ENCODE measurements at places on chromosomes 7 and 10.

GRCh38 chr7:121563177-121563576, 167.1 kb upstream of the FAM3C start:
- DNase-seq, result peak; percentile 30

DNA sequence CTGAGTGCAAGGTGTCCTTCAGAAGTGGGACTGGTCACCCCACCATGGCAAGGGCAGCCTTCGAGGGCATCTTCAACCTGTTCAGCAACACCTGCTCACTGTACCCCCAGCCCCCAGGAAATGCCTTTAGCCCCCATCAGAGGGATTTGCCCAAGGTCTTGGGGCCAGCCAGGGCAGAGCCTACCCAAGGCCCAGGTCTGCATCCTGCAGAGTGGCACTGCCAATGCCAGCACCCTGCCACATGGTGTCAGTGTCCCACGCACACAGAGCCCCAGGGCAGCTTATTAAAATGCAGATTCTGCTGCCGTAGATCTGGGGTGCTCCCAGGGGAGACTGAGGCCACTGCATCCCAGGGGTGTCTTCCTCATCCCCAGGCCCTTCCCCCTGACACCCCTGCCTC, 106.2 kb upstream of the KCTD7 start:
- no peak for DNase-seq

GRCh38 chr7:19375976-19376375, 230.8 kb upstream of the FERD3L start:
- no peak for DNase-seq

DNA sequence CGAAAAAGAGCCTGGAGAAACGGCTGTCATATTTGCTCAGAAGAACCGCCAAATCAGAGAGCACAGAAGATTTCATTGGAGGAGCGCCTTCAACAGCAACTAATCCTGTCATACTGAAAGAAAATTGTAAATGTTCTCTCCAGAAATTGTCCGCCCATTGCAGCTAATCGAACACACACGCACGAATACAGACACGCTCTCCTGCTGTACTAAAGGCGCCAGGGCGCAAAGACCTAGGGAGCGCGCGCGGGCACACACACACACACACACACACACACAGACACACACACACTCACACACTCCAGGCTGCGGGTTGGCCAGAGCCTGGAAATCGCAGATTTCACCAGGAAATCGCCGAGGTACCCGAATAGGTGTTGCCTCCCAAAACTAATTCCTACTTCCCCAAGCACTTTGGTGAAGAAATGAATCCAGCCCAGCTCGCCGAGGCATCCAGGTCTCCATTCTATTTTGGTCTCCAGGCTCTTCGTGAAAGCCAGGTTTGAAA, at the start of gene CHRM2:
CHRM2 (plus strand) TSS at position 157 of the 505 bp plus-strand sequence. CDS start 146,214 bp downstream, outside the sequence.
- DNase-seq, result peak; percentile 61

DNA sequence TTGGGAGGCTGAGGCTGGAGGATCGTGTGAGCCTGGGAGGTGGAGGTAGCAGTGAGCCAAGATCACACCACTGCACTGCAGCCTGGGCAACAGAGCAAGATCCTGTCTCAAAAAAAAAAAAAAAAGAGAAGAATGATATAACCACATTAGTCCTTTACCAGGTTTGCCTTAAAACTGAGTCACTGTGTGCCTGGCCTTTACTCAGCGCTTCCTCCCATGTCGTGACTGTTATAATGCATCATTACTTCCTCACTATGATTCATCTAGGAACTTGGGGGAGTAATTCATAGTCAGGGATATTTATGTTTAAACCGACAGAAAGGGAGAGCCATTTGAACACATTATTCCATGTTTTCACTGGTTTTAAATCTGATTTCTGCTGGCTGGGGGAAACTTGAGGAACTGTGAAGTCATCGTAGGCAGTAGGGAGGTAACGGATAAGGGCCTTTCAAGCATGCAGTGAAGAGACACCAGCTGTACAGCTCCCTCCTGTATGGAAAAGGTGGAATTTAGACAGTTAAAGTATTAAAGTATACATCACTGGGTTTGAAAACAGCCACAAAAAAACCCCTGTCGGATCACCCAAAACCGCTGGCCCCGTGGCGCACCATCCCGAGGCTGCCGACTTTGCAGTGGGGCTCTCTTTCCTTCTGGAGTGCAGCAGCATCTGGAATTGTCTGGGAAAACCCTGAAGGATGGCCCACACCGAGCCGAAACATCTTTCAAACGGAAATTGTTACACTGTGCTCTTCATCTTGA, 119.8 kb downstream of the NKX6-2 start:
- peak; percentile 72 for DNase-seq

DNA sequence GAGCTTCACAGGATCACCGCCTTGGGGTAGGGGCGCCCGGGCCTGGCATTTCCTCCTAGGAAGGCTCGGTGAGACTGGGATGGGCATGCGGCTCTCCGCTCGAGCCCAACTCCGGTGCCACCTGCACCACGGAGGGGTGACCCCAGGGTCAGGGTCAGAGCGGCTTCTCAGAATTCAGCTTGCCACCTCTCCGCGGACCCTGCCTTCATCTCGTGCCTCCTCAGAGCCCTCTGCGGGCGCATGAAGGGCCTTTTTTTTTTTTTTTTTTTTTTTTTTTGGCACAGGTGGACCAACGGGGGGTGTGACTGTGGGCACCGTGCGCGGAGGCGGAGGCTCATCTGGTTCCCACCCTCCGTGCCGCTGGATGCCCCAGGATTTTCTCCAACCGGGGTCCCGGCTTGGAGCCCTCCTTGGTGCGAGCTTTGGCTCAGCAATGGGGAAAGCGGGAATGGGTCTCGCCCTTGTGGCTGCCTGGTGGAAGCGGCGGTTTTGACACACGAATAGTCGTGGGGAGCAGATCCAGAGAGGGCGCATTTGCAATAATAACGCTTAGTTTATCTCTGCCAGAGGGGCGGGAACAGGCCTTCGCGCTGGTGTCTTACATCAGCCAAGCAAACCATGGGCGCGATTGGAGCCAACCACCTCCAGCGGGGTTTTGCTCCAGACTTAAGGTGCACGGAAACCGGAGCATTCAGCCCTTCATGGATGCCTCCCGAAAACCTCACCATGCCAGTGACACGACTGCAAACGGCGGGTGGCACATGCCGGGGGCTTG, 5.0 kb upstream of the TNRC18 start:
- peak; percentile 91 for DNase-seq

- peak; percentile 37 for DNase-seq
Observed at GRCh38 chr10:50286517-50286916, 35.2 kb upstream of the ASAH2 start.

DNA sequence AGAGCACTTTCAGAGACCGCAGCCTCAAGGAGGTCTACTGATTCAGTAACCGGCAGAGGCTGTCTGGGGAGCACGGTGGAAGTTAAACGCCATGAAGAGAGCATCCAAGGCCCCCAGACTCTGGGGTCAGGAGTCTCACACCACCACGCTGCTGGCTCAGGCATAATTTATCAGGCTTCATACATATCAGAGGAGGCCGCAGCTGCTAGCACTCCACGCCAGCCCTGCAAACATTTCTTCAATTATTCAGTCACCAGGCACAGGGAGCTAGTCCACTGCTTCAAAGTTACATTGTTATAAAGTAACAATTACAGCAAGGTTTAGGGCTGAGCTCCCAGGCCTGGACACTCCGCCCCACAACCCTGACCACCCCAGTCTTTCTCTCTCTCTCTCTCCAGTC, 97.8 kb downstream of the PAXIP1 start:
- no peak for DNase-seq

GRCh38 chr7:47601881-47602249, 20.0 kb upstream of the TNS3 start:
- DNase-seq, result no peak

- DNase-seq, result no peak
Observed at GRCh38 chr10:72913287-72913686, 19.7 kb downstream of the OIT3 start.

- DNase-seq, result no peak
Observed at GRCh38 chr10:35705671-35706070, 63.6 kb upstream of the FZD8 start.

DNA sequence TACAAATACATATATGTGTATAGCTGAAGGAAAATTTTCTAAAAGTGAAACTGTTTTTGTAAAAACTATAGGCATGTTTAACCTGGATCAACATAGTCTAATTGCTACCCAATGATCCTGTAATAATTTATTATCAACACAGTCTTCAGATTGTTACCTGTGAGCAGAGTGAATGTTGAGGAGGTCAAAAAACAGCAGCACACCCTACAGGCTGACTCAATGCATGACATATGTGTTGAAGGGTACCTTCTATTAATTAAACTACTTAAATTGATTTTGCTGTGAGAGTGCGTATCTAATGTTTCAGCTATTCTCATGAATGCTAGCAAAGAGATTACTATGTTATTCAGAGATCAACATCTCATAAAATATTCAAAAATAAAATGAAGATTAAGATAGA, 411.4 kb downstream of the TNS3 start:
- DNase-seq, result peak; percentile 62

DNA sequence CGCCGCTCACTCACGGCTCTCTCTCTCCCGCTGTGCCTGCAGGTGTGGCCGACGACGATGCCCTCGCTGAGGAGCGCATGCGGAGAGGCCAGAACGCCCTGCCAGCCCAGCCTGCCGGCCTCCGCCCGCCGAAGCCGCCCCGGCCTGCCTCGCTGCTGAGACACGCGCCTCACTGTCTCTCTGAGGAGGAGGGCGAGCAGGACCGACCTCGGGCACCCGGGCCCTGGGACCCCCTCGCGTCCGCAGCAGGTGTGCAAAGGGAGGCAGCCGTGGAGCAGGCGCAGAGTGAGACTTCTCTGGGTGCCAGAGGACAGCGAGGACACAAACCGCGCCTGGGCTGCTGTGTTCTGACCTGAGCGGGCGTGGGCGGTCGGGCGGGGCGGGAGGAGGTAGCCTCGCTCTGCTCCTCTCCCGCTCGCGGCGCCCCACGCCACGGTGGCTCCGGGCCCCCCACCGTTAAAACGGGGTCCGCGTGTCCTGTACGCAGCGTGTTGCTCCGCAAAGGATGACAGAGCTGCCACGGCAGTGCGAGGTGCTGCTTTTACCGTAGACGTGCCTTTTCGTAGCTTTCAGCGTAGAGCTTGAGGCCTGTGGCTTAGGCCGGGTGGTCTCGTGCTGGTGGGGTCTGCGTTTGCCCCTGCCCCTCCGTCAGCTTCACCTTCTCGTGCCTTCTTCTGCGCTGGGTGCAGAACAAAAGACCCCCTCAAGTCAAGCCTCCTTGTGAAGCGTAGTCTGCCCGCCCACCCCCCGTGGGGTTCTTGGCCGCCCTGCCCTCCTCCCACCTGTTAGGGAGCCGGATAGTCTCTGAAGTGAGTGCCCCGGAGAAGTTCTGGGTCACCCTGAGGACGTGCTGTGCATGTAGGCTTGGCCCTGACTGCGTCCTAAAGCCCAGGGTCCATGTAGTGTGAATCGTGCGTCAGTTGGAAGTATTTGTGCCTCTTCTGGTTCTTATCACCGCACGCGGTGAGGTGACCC, 73.2 kb downstream of the DNAJB6 start:
- no peak for DNase-seq

- DNase-seq, result no peak
Observed at GRCh38 chr7:65800890-65801341, 72.0 kb upstream of the VKORC1L1 start.

GRCh38 chr10:60230892-60231291, 158.8 kb downstream of the ANK3 start:
- DNase-seq, result peak; percentile 50

- peak; percentile 31 for DNase-seq
Observed at GRCh38 chr10:21740989-21741388, 207.0 kb downstream of the MLLT10 start.

GRCh38 chr10:47300429-47300931, 483 bp downstream of the GDF10 start:
- peak; percentile 5 for DNase-seq

- DNase-seq, result no peak
Observed at GRCh38 chr10:122768389-122768745, 68.7 kb upstream of the C10orf120 start.

GRCh38 chr7:112036071-112036470, 170.1 kb downstream of the DOCK4 start:
- peak; percentile 36 for DNase-seq

GRCh38 chr7:55517191-55517633, 55.1 kb downstream of the VOPP1 start:
- DNase-seq, result no peak

GRCh38 chr7:15303357-15303756, 258.5 kb downstream of the AGMO start:
- DNase-seq, result peak; percentile 32

GRCh38 chr7:77426052-77426404, 9.9 kb upstream of the GSAP start:
- peak; percentile 51 for DNase-seq

- no peak for DNase-seq
Observed at GRCh38 chr7:41808541-41808940, 105.7 kb upstream of the INHBA start.

DNA sequence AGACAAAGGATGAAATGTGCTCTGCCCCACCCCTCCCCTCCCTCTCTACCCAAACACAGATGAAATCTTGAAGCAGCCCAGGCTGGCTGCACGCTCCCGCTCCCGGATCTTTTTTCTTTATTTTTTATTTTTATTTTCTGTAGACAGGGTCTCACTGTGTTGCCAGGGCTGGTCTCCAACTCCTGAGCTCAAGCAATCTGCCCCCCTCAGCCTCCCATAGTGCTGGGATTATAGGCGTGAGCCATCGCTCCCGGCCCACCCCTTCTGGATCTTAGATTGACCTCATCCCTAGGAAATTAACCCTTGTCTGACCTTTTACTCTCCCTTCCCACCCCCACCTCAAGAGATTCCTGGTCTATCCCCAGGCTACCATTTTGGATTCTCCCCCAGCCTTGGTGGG, 14.3 kb downstream of the TACR2 start:
- no peak for DNase-seq

DNA sequence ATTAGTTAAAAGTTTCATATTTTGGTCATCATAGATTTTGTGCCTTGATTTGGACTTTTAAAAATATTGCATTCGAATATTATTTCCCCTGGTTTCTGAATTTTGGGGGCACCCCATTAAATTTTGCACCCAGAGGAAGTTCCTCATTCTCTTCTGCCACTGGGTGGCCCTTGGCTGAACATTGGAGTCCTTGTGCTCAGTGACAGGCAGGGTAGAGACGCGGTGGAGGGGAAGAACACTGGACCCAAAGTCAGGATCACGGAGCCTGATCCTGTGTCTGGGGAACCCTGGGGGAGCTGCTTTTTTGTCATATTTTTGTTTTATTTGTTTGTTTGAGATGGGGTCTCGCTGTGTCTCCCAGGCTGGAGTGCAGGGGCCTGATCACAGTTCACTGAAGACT, 74.7 kb downstream of the MKI67 start:
- no peak for DNase-seq

DNA sequence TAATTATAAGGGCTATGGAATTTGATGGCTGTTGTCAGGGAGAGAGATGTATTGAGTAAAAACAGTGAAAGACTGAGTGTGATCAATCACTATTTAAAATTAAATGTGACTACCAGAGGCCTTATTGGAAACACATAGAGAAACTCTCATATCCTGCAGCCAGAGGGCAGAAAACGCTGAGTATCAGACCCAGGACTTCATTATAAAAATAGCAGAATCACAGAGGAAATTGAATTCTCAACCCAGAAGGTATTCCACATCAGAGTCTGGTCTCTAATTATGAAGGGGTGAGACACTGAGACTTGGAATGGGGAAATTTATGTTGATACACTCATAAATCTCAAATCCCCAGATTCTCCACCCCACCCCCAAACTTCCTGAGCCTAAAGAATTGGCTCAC, 69.5 kb upstream of the IL6 start:
- DNase-seq, result peak; percentile 50

GRCh38 chr10:79379512-79380124, 32.3 kb downstream of the PPIF start:
- no peak for DNase-seq

Measured in choroid plexus epithelial cell (primary cell).